ENCODE measurements at places on chromosomes 12 and 14.

GRCh38 chr14:63833728-63834127 is 19.1 kb upstream of the SYNE2 start:
- no peak for DNase-seq

DNA sequence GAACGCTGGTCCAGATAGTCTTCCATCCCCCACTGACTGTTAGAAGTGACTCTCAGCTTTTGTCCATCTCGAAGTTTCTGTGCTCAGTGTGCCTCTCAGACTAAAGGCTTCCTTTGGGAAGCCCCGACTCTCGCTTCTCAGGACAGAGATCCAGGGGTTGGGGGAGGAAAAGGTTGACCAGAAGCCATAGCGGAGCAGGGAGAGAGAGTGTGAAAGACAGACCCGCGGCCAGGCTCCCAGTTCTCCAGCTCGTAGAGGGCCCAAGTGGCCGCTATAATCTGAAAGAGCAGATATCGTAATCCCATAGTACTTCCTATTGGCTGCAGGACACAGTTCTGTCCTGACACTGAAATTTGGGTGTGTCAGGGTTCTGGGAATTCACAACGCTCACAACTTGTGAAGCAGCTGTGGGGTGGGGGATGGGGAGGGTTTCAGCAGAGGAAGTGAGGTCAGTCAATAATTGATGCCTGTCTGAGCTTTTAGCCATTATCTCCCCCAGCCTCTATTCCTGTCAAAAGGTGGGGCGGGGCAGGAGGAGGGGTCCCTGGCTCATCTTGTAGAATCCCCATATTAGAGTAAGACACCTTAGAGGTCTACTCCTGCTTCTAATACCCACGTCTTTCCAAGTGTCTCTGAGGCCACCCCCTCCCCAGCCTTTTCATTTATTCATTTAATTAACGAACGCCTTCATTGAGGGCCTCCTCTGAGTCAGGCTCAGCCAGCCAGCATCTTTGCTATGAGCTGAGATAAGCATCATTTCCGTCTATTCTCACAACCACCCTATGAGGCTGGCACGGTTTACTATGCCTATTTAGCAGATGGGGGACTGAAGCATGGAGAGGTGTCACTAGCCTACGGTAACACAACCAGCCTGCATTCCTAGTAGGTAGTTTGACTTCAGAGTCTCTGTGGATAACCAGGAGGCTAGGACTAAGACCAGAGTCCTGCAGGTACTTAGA is 1.6 kb upstream of the ACVRL1 start:
- no peak for DNase-seq

GRCh38 chr14:69625299-69626131 is 14.1 kb downstream of the SUSD6 start:
- DNase-seq, result no peak

DNA sequence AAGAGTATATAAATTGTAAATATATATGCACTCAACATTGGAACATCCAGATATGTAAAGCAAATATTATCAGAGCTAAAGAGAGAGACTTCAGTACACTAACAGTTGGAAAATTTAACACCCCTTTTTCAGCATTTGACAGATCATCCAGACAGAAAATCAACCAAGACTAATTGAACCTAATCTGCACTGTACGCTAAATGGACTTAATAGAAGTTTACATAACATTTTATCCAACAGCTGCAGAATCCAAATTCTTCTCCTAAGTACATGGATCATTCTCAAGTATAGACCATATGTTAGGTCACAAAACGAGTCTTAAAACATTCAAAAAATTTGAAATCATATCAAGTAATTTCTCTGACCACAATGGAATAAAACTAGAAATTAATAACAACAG is 229.1 kb upstream of the CLEC14A start:
- no peak for DNase-seq

DNA sequence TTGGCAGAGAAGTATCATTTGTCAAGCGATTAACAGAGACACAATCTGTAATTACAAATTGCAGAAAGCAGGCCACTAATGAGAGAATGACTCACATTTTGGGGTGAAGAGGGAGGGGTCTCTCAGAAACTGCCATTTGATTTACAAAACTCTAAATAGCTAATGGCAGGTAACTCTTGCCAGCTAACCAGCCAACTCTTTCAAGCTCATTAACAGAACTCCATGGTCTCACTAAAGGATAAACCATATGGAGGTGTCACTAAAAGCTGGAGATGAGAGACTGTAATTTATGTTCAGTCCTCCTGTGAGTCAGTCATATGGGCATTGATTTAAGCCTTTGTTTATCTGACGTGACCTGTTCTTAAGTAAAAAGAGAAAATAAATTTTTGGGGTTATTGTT is 336.4 kb downstream of the FOXG1 start:
- no peak for DNase-seq

- no peak for DNase-seq
Observed at GRCh38 chr14:55545779-55546178, 34.2 kb upstream of the KTN1 start.

- DNase-seq, result no peak
Observed at GRCh38 chr14:93333631-93334103, 831 bp upstream of the BTBD7 start.

DNA sequence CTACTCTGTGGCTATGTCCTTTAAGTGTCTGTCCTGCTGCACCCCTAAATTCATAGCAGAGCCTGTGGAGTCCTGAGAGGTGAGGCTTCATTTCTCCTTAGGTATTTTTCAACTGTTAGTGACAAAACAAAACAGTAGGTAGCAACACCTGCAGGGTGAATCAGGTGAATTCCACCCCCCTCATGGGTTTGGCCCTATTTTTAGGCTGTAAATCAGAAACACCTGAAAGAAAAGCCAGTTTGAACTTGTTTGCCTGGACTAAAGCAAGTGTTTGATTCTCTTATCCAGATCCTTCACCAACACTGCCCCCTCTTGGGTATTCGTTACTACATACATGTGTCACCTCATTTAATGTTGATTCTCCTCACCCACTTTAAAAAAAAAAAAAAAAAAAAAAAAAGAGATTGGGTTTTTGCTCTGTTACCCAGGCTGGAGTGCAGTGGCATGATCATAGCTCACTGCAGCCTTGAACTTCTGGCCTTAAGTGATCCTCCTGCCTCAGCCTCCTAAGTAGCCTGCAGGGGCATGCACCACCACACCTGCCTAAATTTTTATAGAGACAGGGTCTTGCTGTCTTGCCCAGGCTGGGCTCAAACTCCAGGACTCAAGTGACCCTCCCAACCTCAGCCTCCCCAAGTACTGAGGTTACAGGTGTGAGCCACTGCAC is 10.3 kb downstream of the TBPL2 start:
- peak; percentile 38 for DNase-seq

GRCh38 chr14:104647467-104648043 is 41.9 kb upstream of the INF2 start:
- DNase-seq, result no peak

GRCh38 chr12:52361553-52361952 is 5.7 kb downstream of the KRT85 start:
- DNase-seq, result no peak

DNA sequence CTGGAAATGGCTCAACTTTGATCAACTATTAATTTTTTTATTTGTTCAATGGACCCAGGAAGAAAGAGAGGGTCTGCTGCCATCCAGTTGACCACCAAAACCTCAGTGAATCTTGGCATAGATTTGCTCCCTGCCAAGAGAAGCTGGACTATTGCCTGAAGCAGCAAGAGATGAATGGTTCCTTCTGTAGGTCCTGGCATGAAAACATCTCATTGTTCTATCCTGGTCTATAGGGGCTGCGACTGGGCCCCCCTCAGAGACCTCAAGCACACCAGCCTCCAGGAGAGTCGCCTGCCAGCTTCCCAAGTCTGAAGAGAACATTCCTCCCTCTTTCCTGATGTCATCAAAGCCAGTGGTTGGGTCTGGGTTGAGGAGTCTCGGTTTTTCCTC is 204.9 kb downstream of the TMX1 start:
- DNase-seq, result no peak

DNA sequence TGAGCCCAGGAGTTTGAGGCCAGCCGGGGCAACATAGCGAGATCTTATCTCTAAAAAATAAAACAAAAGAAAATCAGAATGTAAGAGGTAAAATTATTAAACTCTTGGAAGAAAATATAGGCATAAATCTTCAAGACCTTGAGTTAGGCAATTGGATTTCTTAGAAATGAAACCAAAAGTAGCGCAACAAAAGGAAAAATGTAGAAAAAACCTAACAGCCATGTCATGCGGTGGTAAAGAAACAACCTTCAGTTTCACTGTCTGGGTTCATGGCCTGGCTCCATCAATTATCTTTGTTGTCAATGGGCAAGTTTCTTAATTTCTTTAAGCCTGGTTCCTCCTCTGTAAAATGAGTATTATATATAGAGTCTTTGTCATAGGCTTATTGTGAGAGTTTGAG is 5.6 kb upstream of the GCH1 start:
- DNase-seq, result no peak

DNA sequence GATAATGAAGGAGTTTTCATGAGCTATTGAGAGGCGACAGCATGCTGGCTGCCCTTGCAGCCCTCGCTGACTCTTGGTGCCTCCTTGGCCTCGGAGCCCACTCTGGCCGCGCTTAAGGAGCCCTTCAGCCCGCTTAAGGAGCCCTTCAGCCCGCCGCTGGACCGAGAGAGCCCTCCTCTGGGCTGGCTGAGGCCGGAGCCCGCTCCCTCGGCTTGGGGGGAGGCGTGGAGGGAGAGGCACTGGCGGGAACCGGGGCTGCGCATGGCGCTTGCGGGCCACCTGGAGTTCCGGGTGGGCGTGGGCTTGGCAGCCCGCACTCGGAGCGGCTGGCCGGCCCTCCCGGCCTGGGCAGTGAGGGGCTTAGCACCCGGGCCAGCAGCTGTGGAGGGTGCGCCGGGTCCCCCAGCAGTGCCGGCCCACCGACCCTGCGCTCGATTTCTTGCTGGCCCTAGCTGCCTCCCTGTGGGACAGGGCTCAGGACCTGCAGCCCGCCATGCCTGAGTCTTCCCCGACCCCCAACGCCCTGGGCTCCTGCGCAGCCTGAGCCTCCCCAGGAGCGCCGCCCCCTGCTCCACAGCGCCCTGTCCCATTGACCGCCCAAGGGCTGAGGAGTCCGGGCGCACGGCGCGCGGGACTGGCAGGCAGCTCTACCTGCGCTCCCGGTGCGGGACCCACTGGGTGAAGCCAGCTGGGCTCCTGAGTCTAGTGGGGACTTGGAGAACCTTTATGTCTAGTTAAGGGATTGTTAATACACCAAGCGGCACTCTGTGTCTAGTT is 20.1 kb upstream of the PAWR start:
- no peak for DNase-seq

- no peak for DNase-seq
Observed at GRCh38 chr12:104426926-104427546, 29.7 kb upstream of the CHST11 start.
